ENCODE measurements at places on chromosomes 12 and 14. TPM values are rescaled to one million over a fixed set of nuclear protein-coding genes. Genes with fewer than 3 reads are reported as not detected.
A peak's percentile ranks its signal among the peaks of the same experiment; 100 is the strongest.

The FOXG1 gene
- not detected for total RNA-seq

The PTCSC3 gene
- not detected for total RNA-seq

The TSHR gene
- total RNA-seq: not detected

The CISTR gene
- not detected for total RNA-seq

The CD163L1 gene
- total RNA-seq: 2.9 TPM

The CHGA gene
- not detected for total RNA-seq

The NDRG2 gene
- total RNA-seq: 0.08 TPM

DNA sequence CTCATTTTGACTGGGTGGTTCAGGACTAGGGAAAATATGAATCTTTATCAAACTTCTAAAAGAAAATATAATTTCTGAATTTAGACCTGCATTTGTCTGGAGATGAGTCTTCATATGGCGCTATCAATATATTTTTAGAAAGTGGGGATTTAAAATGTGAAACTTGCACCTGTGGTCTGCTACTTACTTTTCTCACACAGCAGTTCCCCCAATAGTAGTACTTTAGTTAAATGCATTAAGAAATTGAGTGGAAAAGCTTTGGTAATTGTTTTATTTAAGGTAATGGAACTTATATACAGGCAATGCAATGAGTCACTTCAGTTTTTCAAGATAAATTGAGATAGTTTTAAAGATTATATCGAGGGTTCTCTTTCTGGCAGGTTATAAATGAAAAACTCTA, 91.9 kb downstream of the CNTN1 start:
- no peak overlapping the region for H3K27ac ChIP-seq
- no peaks in the 10 kb centered on the region for H3K27me3 ChIP-seq

- peak overlapping the region; percentile 93 for H3K27ac ChIP-seq
- no peaks in the 10 kb centered on the region for H3K36me3 ChIP-seq
- no peak overlapping the region for H3K4me3 ChIP-seq
- DNase-seq: no peak
- H3K4me1 ChIP-seq: peaks cover 46% of the 10 kb centered on the region
Observed at GRCh38 chr12:27344246-27344645, 11.6 kb downstream of the BMAL2 start.

- no peaks in the 10 kb centered on the region for H3K36me3 ChIP-seq
- H3K27me3 ChIP-seq: no peaks in the 10 kb centered on the region
- no peak overlapping the region for H3K27ac ChIP-seq
Observed at GRCh38 chr14:85391892-85392291, 138.1 kb upstream of the FLRT2 start.

DNA sequence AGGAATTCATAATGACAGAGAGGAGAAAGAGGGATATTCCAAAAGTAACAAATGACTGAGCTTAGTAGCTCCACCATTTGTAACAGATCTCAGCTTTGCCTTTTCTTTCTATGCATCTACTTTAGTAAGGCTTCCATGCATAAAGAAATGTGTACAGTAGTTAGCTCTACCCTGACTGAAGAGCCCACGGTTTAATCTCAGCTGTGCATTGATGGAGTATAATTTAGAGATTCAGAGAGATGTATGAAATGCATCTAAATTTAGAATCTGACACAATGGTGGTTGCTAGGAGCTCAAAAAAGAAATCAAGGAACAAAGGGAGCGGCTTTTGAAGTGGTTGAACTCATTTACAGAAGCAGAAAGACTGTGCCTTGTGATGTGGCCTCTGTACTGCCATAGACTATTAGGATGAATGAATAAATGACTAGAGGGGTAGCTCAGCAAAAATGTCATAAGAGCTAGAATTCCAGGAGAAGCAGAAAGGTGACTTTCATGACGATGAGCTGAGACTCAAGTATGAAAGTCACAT, 838.6 kb downstream of the RPS29 start:
- H3K27me3 ChIP-seq: no peaks in the 10 kb centered on the region
- no peaks in the 10 kb centered on the region for H3K36me3 ChIP-seq
- H3K4me3 ChIP-seq: no peak overlapping the region

DNA sequence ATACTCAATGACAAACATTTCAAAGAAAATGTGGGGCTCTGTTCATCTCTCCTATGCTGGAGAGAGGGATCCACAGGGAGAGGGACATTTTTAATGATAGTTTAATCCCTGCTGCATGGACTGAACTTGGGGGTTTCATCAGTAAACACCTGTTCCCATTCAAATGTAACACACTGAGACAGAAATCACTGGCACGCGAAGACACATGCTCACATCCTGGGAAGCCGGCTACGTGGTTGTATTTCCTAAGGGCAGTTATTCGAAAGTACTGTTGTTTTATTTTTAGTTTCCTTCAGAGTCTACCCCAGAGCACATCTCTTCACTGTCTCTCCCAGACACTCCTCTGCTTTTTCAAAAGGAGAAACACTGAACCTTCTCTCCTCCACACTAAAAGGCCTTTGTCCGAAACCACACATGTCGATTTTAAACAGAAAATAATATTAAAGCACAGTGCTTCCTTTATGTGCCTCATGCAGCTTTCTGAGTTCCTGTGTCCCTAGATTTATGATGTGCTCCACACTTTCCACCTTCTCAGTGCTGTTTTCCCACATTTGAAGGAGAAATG, 52.8 kb downstream of the PTHLH start:
- no peaks in the 10 kb centered on the region for H3K36me3 ChIP-seq
- H3K27ac ChIP-seq: no peak overlapping the region
- H3K27me3 ChIP-seq: no peaks in the 10 kb centered on the region
- DNase-seq: no peak
- H3K4me1 ChIP-seq: no peaks in the 10 kb centered on the region
- no peak overlapping the region for H3K4me3 ChIP-seq

- no peaks in the 10 kb centered on the region for H3K36me3 ChIP-seq
- no peak overlapping the region for H3K4me3 ChIP-seq
- H3K4me1 ChIP-seq: peaks cover 27% of the 10 kb centered on the region
- H3K27ac ChIP-seq: no peak overlapping the region
Observed at GRCh38 chr12:93199831-93200236, 177.9 kb upstream of the NUDT4 start.

DNA sequence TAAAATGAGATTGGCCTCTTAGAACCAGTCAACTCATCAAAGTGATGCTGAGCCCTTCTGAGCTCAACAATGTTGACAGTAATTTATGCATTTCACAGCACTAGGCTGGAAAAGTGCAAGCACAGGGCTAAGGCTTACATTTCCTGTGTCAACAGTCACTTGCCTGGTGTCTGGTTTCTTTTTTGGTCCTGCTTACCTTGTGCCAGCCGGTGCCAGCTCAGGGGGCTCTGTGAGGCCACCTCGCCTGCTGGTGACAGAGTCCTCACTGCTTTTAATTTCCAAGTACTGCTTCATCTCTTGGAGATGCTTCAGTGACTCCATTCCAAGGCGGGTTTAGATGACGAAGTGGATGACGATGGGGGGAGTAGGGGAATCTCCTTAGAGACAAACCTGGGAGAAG, 53.1 kb upstream of the KCNA1 start:
- no peaks in the 10 kb centered on the region for H3K36me3 ChIP-seq
- DNase-seq: no peak
- H3K4me3 ChIP-seq: no peak overlapping the region

DNA sequence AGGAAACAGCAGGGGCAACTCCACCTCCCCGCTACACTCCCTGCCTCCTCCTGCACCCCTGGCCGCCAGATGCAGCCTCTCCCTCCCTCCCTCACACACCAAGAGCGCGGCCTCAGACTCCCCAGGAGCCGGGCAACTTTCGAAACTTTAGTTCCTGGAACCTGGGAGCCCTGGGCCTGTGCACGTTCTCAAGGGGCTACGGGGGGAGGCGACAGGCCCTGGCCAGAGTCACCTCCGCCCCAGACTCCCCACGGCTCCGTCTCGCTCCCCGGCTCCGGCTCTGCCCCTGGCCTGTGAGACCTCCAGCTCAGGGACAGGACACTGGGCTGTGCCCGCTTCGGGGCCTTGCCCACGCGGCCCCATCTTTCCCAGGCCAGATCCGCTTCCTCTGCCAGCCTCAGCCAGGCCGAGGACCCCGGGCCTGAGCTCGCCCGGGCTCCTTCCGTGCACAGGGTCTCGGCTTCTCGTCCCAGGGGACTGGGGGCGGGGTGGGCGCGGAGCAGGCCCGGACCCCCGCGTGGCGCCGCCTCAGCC, 5.5 kb downstream of the AMN start:
- H3K4me1 ChIP-seq: peaks cover 17% of the 10 kb centered on the region
- H3K36me3 ChIP-seq: peaks cover 8% of the 10 kb centered on the region
- H3K27ac ChIP-seq: no peak overlapping the region
- no peak overlapping the region for H3K4me3 ChIP-seq
- H3K27me3 ChIP-seq: peaks cover 47% of the 10 kb centered on the region
- DNase-seq: no peak

- DNase-seq: no peak
- no peaks in the 10 kb centered on the region for H3K36me3 ChIP-seq
- H3K4me1 ChIP-seq: no peaks in the 10 kb centered on the region
- H3K27ac ChIP-seq: no peak overlapping the region
- no peak overlapping the region for H3K4me3 ChIP-seq
Observed at GRCh38 chr12:88546853-88547252, 33.4 kb downstream of the KITLG start.

DNA sequence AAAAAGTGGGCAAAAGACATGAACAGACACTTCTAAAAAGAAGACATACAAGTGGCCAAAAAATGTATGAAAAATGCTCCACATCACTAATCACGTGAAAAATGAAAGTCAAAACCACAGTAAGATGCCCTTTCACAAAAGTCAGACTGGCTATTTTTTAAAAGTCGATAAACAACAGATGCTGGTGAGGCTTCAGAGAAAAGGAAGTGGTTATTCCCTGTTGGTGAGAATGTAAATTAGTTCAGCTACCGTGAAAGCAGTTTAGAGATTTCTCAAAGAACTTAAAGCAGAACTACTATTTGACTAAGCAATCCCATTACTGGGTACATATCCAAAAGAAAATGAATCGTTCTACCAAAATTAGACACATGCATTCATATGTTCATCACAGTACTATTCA, 237.0 kb downstream of the KIF21A start:
- no peak overlapping the region for H3K27ac ChIP-seq
- peak; percentile 4 for DNase-seq
- no peaks in the 10 kb centered on the region for H3K36me3 ChIP-seq
- H3K27me3 ChIP-seq: no peaks in the 10 kb centered on the region
- H3K4me1 ChIP-seq: no peaks in the 10 kb centered on the region
- H3K4me3 ChIP-seq: no peak overlapping the region

- peaks cover 22% of the 10 kb centered on the region for H3K4me1 ChIP-seq
- no peak within 1 kb of the TSS for H3K27ac ChIP-seq
- H3K4me3 ChIP-seq: peak within 1 kb of the TSS; percentile 40
- H3K36me3 ChIP-seq: no peaks in the 10 kb centered on the region
- peaks cover 26% of the 10 kb centered on the region for H3K27me3 ChIP-seq
Observed at GRCh38 chr14:105474483-105475268, at the start of gene CRIP2. Gene CRIP2, plus strand, starts transcription at chr14:105474821. Its CDS starts 42 bp downstream, at chr14:105474863.

DNA sequence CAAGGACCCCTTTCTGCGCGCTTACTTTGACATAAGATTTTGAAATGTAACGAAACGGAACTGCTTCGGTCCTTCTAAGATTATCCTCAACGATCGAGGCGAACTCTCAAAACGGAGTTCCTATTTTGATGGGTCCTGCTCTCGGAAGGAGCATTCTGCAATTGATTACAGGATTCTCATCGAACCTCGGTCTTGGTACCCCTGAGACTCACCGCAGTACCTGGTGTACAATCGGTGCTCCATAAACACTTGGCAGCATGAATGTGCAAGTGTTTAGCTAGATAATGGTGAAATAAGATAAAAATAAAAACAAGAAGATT, 530 bp upstream of the NEMF start:
- H3K36me3 ChIP-seq: peaks cover 30% of the 10 kb centered on the region
- H3K4me3 ChIP-seq: peak overlapping the region; percentile 81
- H3K27ac ChIP-seq: 0 out of 2 replicates have a peak overlapping the region, but pooled peaks have one; percentile 65
- peaks cover 3% of the 10 kb centered on the region for H3K4me1 ChIP-seq
- no peak for DNase-seq

DNA sequence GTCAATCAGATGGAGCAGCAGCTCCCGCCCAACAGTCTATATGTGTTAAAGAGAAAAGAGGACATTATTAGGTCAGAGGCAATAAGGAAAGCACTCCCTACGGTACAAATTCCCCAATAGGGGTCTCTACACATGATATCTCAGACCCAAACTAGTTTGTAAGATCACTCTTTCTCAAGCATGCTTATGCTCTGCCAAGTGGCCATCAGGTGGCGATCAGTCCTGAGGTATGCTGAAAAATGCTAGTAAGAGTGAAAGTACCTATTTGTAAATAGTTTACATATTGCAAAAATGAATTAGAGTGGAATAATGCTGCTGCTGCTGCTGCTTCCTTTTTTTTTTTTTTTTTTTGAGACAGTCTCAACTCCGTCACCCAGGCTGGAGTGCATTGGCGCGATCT, 61.0 kb downstream of the CPM start:
- H3K36me3 ChIP-seq: no peaks in the 10 kb centered on the region
- no peak overlapping the region for H3K4me3 ChIP-seq

DNA sequence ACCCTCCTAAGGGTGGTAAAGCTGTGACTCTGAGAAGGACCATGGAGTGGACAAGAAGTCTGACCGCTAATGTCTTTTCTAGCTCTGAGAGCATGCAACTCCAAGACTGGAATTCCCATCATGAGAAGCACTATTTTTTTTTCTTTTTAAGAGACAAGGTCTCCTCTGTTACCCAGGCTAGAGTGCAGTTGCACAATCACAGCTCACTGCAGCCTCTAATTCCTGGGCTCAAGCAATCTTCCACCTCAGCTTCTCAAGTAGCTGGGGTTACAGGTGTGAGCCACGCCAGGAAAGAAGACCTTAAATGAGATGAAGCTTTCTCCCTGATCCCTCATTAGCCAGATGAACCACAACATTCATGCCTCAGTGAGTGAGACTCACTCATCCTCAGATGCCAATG, 19.2 kb downstream of the VDR start:
- no peaks in the 10 kb centered on the region for H3K36me3 ChIP-seq
- H3K4me1 ChIP-seq: peaks cover 5% of the 10 kb centered on the region
- DNase-seq: no peak
- H3K27me3 ChIP-seq: no peaks in the 10 kb centered on the region
- H3K27ac ChIP-seq: no peak overlapping the region

All from SJSA1 (cell line).